ENCODE measurements at places on chromosomes 13 and 19. TPM values are rescaled to one million over a fixed set of nuclear protein-coding genes. Genes with fewer than 3 reads are reported as not detected.

Gene ZNF563
- polyA plus RNA-seq, result 2.1 TPM

DNA sequence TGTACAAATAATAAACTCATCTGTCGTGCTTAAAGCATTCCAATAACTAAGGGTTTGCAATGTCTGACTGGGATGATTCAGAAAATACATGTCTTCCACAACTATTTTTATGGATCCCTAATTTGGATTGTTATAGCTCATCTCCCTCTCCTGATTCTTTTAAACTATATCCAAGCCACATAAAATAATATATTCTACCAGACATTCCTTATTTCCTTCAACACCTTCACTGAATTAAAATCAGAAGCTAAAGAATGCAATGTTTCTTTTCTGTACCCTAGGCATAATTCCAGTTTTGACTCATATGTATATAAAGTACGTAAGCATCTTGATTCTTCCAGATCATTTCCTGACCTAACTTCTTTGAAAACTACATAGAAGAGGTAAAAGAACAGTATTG, 420.4 kb downstream of the EFNB2 start:
- DNase-seq, result peak; percentile 69

GRCh38 chr19:29400917-29401711, 124.7 kb upstream of the VSTM2B start:
- DNase-seq, result no peak

DNA sequence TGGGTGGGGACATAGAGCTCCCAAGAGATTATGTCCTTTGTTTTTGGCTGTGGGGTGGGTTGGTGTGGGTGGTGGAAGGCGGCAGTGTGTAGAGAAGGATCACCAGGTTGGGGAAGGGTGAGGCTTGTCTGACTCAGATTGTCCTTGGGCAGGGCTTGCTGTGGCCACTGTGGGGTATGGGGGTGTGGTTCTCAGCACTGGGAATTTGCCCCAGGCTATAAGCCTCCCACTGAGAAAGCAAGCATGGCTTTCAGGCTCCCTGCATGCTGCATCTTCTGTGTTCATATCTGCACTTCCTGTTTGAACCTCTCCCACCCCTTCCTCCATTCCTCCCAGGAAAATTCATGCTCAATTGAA, 34.9 kb downstream of the DNAJC15 start:
- peak; percentile 39 for DNase-seq

Gene CEACAM19
- 9.9 TPM for polyA plus RNA-seq

Data from fibroblast of lung (primary cell).